Activated CD4-positive, alpha-beta memory T cell treated with anti-CD3 and anti-CD28 coated beads for 36 hours (primary cell): ENCODE measurements at places on chromosomes 2 and 18. TPM values are rescaled to one million over a fixed set of nuclear protein-coding genes. Genes with fewer than 3 reads are reported as not detected.

- no peak for DNase-seq
Observed at GRCh38 chr2:149383340-149383739, 53.0 kb downstream of the LYPD6 start.

DNA sequence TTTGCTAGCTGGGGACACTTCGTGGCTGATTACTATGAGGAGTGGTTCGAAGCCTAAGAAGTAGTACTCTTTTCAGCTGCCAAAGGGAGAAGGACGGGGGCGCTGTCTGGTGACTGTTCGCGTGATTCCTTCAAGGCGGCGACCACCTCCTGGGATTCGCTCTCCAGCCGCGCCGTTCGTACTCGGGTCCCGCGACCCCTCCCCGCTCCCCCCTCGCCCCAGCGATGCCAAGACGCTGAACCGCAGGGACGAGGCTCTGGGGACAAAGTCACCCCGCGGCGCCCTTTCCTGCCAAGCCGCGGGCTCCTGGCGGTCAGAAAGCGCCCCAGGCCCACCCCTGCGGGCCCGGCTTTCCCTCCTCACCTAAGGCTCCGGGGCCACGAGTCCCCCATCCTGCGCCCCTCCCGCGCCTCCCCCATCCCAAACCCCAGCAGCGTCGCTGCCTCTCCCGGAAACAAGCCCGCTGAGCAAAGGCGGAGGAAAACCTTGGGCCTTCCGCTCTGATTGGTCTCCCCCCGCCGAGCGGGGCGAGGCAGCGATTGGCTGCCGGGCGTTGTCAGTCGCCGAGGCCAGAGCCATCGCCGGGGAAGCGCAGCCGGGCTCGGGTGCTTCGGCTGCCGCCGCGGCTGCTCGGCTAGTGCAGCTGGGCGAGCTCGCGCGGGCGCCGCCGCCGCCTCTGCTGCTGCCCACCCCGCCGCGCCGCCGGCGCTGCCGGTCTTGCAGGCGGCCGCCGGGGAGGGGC, 404.3 kb downstream of the XIRP2 start:
- DNase-seq = peak; percentile 77

- DNase-seq = no peak
Observed at GRCh38 chr2:132849118-132849517, 179.1 kb upstream of the LYPD1 start.

DNA sequence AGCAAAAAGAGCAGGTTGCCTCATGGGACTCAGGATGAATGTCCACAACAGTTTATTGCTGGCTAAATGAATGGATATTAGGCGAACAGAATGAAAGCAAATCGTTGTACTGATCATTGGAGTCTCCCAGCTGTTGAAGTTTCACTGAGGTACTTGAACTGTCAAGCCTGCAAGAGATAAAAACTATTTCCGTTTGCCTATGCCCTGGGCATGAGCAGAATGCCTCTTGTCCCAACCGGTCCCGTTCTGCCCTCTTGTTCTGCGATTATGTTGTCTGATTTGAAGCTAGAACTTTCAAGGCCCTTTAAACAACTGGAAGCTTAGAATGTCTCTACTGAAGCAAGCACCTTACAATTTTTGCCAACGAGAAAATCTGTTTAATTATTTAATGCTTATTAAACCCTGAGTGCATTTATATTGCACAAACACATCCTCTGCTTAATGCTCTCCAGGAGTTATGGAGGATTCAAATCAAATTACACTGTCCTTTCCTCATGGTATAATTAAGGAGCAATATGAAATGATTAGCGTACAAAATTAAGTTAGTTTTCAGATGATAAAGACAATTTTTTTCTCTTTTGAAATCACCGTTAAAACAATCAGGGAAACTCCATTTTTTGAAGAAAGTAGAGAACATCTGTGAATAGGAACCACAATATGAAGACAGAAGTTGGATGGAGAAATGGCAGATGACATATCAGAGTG, 17.7 kb downstream of the QPCT start:
- DNase-seq = no peak

DNA sequence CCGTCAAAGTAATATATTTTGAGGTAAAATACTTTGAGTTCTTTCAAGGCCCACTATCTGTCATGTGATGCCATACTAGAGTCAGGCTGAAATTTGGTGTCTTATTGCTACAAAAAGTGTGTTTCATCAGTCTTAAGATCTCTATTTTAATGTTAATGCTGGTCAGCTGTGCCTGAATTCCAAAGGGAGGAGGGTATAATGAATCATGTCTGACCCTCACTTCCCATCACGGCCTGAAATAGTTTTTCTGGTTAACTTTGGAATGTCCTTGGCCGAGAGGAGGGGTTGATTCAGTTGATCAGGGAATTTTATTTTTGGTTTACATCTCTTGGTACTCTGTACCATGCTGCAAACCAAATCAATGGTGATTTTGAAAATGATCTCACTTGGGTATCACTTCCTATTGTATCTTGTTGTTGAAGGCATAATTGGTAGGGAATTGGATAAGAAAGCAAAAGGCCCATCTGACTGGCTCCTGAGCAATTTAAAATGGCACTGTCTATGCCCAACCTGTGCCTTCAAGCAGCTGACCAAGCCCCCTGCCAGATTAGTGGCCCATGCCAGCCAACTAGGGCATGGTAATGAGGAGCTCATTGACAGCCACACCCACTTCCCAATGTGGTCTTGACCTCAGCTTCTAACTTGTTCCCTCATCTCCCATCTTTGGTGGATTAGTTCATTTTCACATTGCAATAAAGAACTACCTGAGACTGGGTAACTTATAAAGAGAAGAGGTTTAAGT, 6.1 kb upstream of the SLC35F5 start:
- no peak for DNase-seq

The RSAD2 gene
- 8.6 TPM for total RNA-seq

- no peak for DNase-seq
Observed at GRCh38 chr18:62186499-62186773, 420 bp downstream of the PIGN start.

- no peak for DNase-seq
Observed at GRCh38 chr2:177080746-177081284, 131.8 kb upstream of the HNRNPA3 start.

- DNase-seq = no peak
Observed at GRCh38 chr2:142426064-142426463, 295.2 kb upstream of the LRP1B start.

GRCh38 chr2:76387294-76387693, 676.6 kb upstream of the GCFC2 start:
- no peak for DNase-seq

DNA sequence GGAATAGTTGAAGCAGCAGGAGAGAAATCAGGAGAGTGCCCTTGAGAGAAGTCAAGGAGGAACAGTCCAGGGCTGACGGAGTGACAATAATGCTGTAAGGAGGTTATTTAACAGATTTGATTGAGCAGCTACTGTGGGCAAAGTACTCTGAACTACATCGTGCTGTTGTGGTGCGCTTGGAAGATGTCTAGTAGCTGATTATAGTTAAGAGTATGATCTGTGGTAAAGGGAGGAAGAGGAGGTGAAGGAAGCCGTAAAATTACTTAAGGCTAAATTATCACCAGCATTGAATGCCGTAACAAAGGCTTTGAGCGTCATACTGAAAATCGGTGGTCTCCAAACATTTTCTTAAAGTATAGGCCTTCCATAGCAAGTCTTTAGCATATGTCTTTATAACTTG, 4.5 kb downstream of the PCBP1 start:
- no peak for DNase-seq

GRCh38 chr2:145026456-145027455, 506.8 kb upstream of the ZEB2 start:
- DNase-seq = no peak

- DNase-seq = no peak
Observed at GRCh38 chr2:31067259-31067658, 71.0 kb downstream of the GALNT14 start.

- no peak for DNase-seq
Observed at GRCh38 chr18:30406728-30407127, 635.8 kb downstream of the DSC3 start.

DNA sequence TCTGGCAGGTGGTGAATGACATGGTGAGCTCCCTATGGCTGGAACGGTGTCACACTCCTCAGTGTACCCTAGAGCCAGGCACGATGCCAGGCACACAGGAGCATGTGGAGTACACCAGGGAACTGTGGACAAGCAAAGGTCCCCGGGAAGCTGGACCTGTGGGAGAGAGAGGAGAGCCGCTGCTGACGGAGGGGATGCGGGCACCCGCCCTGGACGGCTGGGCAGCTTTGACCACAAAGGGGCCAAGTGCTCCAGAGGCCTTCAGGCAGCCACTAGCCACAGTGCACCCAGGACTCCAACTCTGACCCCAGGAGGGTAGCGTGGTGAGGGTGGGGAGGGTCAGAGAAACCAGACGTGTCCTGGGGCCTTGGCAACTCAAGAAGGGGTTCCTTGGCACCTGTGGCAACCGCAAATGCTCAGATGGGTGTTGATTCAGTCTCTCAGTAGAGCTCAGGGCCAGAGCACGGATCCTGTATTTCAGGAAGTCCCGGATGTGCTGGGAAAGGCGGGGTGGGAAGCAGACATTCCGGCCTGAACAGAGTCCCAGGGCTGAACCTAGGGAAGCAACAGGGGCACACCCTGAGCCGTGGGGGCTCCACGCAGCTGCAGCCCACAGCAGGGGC, 2.3 kb upstream of the MAB21L4 start:
- DNase-seq = no peak

The FRZB gene
- not detected for total RNA-seq

- no peak for DNase-seq
Observed at GRCh38 chr2:70830366-70830765, 5.2 kb downstream of the CD207 start.

The NPAS2 gene
- 2.3 TPM for total RNA-seq

DNA sequence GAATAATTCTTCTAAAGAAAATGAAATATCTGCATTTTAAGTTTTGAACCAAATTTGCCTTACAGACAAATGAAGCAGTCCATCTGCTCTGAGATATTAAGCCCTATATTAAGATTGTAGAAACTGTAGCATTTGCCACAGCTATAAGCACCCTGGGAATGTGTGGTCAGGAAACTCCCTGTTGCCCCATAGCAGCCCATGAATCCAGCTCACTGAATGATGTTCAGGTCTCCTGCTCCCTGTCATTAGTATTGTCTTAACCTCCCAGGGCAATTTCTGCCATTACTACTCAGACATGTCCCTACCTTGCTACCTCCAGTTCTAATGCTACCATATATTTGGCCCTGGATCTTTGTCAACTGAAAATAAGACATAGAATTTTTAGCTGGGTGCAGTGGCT, 41.1 kb downstream of the CDK15 start:
- no peak for DNase-seq

The CD8B2 gene
- total RNA-seq = 0.19 TPM

The NDUFV2 gene
- 535 TPM for total RNA-seq

The TRIM54 gene
- total RNA-seq = not detected

- DNase-seq = no peak
Observed at GRCh38 chr2:236593956-236594355, 24.3 kb downstream of the ACKR3 start.

- DNase-seq = no peak
Observed at GRCh38 chr2:1591461-1591770, 152.9 kb downstream of the PXDN start.

DNA sequence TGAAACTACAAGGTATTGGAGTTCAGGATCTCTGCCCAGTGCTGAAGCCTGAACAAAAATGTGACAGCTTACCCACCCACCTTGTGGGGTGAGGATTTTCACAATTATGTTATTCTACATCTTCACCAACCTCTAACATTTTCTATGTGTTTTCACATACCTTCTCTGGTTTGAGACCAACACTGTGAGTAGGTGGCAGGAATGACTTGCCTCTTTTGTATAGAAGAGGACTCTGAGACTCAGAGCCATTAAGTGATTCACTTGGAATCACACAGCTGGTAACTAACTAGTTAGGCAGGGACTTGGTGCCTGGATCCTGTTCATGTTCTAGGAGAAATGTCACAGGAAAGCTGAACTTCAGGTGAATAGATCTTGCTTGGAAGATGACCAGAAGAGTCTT, 14.8 kb upstream of the SRBD1 start:
- DNase-seq = no peak

- no peak for DNase-seq
Observed at GRCh38 chr2:98913916-98914712, 21.9 kb downstream of the CRACDL start.

DNA sequence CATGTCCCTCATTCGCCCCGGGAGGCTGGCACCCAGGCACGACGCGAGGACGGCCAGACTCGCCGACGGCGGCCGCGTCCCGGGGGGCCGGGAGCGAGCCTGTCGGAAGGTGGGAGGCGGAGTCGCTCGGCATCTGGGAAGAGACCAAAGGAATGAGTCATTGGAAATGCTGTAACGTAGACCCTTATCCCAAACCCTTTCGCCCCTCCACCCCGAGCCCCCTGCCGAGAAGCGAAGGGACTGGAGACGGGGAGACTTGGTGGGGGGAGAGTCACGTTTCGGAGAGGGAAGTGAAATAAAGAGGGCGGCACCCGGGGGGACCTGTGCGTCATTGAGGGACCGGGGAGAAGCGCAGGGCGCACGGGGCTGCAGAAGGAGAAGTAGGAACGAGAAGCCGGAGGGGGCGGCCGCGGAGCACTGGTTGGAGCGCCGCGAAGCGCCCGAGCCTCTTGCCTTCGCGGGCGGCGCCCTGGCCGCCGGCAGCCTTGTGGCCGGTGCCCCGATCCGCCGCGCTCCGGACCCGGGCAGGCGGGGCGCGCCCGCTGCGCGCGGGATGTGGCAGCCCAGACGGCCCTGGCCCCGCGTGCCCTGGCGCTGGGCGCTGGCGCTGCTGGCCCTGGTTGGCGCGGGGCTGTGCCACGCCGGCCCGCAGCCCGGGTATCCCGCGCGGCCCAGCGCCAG, at the start of gene EMILIN2:
EMILIN2 (plus strand) TSS at position 371 of the 681 bp plus-strand sequence; CDS start at position 554, 183 bp downstream.
- peak; percentile 60 for DNase-seq

DNA sequence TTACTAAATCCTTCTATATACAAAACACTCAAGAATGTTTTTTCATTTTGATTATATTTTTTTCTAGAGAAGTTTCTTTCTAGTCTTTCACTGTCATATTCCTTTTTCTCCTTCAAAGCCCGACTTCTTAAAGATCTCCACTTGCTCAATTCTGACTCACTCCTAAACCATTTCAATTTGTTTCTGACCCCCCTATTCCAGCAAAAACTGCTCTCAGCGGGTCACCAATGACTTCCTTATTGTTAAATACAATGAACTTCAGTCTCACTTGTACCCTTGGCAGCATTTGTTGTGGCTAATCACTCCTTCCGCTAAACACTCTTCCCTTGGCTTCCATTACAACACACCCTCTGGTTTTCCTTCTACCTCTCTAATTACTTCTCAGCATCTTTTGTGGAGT, 111.1 kb upstream of the RBBP8 start:
- no peak for DNase-seq

- no peak for DNase-seq
Observed at GRCh38 chr2:136404176-136404575, 286.2 kb upstream of the CXCR4 start.

The MYO7B gene
- 0.14 TPM for total RNA-seq
